ENCODE measurements at places on chromosomes 7 and 10. TPM values are rescaled to one million over a fixed set of nuclear protein-coding genes. Genes with fewer than 3 reads are reported as not detected.
A peak's percentile ranks its signal among the peaks of the same experiment; 100 is the strongest.

GRCh38 chr7:139720705-139721231, 57.0 kb downstream of the HIPK2 start:
- no peak for DNase-seq

GRCh38 chr7:11133436-11133959, 159.8 kb downstream of the PHF14 start:
- no peak for DNase-seq

GRCh38 chr7:27842094-27842692, 102.2 kb downstream of the TAX1BP1 start:
- DNase-seq: no peak

GRCh38 chr10:101895781-101896180, 52.2 kb upstream of the KCNIP2 start:
- DNase-seq: no peak

Gene OPALIN
- polyA plus RNA-seq: not detected

DNA sequence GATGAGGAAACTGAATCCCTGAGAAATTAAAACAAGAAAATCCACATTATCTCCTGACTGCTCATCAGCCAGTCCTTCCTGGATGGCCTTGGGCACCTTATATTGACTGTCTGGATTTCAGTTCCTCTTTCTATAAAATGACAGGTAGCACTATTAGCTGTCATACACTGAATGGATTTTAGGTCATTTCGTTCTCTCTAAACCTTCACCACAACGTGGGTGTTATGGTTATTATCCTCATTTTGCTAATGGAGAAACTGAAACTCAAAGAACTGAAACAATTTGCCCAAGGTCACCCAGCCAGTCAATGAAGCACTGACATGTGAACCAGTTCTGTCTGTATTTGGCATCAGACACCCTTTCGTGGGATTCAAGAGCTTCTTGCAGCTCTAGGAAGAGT, 193.8 kb downstream of the CYP26A1 start:
- DNase-seq: no peak

DNA sequence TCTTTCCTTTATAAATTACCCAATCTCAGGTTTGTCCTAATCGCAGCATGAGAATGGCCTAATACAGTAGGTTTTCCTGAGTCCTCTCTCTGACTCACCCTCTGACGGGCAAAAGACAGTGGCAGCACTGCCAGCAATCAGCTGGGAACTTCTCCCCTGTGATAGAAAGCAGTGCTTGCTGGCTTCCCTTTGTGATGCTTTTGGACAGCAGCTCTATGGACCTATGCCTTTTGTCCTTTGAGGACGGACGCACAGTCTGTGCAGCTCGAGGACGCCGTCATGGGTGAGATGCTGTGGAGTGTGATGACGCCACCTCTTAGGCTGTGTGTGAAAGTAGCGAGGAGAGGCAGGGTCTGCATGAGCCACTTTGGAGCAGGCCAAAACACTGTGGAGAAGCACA, 68.8 kb downstream of the KIAA1217 start:
- no peak for DNase-seq

- DNase-seq: no peak
These were observed 185.1 kb downstream of the ARL4A start for GRCh38 chr7:12872487-12872886.

DNA sequence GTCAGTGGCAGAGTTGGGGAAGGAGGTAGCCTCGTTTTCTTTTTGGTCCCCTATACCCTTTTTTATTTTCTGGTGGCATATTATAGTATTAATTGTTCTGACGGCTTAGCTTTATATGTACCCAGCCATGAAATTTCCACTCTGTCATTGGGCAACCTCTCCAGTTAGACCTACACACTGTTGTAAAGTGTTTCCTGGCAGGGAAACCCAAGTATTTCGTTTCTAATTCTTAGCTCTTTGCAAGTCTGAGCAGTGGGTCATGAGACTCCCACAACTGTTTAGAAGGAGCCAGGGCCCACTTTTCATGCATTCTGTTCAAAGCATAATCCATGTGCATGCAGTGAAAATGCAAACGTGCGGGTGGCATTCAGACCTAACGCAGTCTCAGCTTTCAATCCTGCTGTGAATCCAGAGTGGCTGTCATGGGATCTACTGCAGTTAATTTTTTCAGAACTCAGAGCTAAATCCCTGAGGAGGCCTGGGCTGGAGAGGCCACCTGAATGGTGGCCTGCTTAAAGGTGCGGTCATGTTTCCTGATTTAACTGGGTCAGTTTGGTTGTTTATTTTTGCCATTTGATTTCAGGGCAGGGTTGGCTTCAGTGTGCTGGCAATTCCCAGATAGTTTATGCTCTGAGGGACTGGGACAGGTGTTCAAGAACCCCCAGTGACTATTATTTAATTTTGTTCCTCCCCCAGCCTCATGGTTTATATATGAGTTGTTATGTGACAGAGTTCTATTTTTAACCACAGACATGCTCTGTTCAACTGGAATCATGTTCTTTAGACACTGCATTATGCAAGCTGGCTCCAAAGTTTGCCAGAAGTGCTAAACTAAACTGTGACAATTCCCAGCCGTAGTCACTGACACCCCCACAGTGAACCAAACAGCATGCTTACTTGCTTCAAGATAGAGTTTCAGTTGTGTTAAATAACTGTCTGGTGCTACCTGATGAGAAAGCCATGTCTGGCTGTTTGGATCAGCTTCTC, 27.4 kb upstream of the SYPL1 start:
- DNase-seq: no peak

GRCh38 chr10:101923256-101923655, 79.7 kb upstream of the KCNIP2 start:
- no peak for DNase-seq

Gene OR13A1
- polyA plus RNA-seq: not detected

Gene CDH23
- polyA plus RNA-seq: 2.1 TPM

- no peak for DNase-seq
These were observed 100.2 kb downstream of the MMRN2 start for GRCh38 chr10:86857128-86857721.

DNA sequence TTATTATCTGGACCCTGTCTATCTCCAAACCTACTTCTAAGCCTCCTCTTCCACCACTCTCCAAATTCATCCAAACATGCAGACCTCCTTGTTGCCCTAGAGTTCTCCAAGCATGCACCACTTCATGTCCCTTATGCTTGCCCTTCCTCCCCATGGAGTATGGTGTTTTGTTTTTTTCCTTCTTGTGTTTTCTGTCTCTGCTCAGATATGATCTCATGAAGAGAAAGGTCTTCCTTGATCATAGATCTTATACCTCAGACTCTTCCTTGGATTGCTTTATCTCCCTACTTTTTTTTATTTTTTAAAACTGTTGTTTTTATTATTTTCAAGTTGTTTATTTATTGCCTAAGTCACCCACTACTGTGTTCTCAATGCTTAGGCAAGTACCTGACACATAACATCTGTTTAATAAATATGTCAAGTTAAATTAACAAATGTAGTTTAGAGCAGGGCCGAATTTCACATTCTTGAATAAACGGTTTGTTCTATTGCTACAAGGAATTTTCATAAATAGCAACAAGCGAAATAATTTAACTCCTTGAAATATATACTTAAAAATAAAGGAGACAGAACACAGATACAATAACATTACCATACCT, 84.5 kb downstream of the HGF start:
- no peak for DNase-seq

GRCh38 chr7:106326594-106327537, 42.1 kb upstream of the NAMPT start:
- no peak for DNase-seq

Gene CYP2C19
- not detected for polyA plus RNA-seq

GRCh38 chr7:15527648-15528047, 34.2 kb downstream of the AGMO start:
- DNase-seq: no peak

Gene ENTPD7
- polyA plus RNA-seq: 6.8 TPM

GRCh38 chr7:156470399-156471320, 169.9 kb upstream of the RNF32 start:
- no peak for DNase-seq

Gene PAPSS2
- polyA plus RNA-seq: 32.9 TPM

GRCh38 chr7:111486472-111487142, 75.7 kb downstream of the IMMP2L start:
- DNase-seq: peak; percentile 55

GRCh38 chr7:26694141-26694540, 170.2 kb downstream of the SKAP2 start:
- DNase-seq: no peak

DNA sequence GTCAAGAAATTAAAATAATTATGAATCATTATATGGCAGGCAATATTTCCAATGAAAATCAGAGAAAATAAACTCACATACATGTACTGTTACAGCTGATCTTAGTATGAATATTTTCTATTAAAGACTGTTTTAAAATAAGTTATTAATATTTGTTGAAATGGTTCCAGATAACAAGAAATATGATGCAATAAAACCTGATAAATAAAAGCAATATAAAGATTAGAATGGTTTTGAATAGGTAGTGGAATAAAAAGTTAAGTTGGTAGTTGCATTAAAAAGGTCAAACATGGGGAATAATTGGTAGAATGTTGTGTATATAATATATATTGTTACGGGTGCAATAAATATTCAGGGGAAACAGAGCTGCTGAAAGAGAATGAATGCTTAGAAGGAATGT, 52.5 kb downstream of the MEST start:
- DNase-seq: no peak

Gene ZNF467
- polyA plus RNA-seq: 4.1 TPM

GRCh38 chr10:15112657-15113056, 15.5 kb downstream of the RPP38 start:
- DNase-seq: peak; percentile 34

- DNase-seq: peak; percentile 83
These were observed 106.8 kb downstream of the ANK3 start for GRCh38 chr10:60282771-60283353.

Gene AKR1D1
- polyA plus RNA-seq: not detected

- DNase-seq: peak; percentile 48
These were observed 19.6 kb upstream of the SMNDC1 start for GRCh38 chr10:110324201-110324804.

DNA sequence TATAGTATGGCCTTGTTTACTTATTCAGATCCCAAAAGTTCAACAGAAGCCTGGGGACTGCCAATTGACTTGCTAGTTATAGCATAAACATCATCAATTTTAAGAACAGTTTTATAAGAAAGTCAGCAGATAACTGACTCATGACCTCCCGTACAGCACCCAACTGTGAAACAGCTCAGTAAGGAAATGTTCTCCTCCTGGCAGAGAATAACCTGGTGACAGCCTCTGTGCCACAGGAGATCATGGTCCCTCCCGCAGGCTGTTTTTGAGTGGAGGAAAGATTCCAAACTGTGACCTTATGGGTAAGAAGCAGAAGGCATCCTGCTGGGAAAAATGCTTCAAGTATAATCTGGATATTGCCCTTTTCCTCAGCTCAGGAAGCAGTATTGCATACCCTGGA, 182.5 kb downstream of the SEMA3D start:
- no peak for DNase-seq

DNA sequence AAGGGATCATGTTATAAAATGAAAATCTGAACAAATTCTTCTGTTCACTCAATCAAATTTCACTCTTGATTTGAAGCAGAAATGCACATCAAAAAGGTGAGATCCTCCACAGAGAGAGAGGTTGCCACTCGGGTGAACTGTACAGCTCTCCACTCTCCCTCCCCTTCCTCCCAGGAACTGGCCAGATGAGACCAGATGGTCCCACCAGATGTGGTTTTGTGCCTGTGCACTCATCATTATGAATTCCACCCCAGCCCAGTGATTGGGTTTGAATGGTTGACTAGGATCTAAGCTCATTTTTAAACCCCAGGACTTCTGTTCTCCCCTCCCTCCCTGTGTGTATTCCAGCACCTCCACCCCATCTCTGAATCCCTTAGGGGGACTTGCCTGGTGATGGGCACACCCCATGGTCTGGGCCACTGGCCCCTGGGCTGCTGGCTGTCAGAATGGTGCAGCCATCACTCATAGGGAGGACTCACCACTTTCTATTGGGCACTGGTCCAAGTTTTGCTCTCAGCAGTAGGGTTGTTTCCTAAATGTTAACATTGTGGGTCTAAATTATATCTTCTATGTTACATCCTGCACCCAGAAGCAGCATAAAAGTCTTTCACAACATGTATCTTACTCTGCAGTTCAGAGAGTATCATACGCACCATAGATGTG, 393.1 kb downstream of the TNS3 start:
- DNase-seq: no peak

DNA sequence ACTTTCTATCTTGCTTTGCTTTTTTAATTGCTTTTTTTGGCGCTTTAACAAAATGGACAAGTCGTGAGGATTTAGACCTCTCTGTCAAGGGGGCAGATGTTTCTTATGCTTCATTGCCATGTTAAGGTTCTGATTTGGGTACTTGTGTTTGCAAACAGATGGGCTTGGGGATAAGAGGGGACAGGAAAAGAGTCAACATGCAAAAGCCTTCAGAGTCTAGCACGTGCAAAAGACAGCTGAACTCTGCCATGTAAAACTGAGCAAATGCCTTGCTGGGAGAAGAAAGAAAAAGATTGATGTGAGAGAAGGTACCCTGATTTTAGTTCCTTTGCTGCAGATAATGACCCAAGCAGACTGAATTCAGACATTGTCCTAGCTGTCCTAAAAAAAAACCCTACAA, 173.1 kb downstream of the KIAA1217 start:
- DNase-seq: no peak

Gene FAM13C
- polyA plus RNA-seq: not detected

DNA sequence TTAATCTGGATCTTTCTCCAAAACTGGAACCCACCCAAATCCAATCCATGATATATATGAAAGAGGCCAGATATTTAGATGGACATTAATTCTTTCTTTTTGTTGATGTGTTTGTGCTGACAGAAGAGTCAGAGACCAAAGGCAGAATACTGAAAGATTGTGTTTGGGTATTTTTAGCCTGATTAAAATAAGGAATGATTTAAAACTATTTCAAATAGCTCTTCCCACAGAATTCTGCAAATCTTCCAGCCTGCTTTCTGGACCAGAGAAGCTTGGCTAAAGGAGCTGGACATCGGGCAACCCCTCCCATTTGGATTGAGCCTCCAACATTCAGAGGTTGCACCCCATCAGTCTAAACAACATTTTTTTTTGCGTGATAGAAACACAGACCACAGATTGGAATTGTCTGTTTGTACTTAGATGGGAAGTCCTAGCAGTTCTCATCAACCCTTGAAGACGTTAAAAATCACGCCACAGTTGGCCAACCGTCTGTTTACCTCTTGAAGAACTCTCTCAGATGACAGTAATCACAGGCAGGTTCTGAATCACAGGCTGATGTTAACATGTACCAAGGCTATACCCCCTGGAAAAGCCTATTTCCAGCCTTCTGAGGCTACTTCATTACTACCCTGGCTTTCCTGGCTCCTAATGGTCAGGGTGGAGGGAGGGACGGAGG, 155.2 kb upstream of the NRP1 start:
- DNase-seq: no peak

Gene ZNF37A
- 7.3 TPM for polyA plus RNA-seq

DNA sequence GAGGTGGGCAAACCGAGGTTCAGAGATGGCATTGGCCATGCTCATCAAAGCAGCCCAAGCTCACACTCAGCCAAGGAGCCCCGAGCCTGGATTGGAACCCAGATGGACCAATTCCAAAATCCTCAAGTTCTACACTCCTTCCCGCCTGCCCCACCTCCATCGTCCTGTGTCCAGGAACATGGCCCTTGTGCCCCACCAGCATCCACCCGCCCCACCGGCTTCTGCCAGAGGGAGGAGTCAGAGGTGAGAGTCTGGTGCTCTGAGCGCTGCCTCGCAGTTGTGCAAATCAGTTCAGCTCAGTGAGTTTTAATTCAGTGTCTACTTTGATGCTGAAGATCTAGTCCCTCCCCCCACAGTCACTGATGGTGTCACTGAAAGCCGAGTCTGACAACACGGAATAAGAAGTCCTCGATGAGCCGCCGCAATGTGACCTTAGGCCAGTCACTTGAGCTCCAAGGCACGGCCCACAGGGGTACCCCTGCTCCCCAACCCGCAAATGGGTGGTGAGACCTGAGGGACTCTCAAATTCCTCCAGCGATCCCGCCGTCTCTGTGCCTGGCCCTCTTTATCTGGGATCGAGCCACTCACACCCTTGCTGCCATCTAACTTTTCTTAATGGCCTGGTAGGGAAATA, 26.3 kb downstream of the PRKAG2 start:
- DNase-seq: no peak

Gene CPN1
- 0.29 TPM for polyA plus RNA-seq

All from A549 (cell line).